ENCODE measurements at places on chromosomes 1 and 21.

DNA sequence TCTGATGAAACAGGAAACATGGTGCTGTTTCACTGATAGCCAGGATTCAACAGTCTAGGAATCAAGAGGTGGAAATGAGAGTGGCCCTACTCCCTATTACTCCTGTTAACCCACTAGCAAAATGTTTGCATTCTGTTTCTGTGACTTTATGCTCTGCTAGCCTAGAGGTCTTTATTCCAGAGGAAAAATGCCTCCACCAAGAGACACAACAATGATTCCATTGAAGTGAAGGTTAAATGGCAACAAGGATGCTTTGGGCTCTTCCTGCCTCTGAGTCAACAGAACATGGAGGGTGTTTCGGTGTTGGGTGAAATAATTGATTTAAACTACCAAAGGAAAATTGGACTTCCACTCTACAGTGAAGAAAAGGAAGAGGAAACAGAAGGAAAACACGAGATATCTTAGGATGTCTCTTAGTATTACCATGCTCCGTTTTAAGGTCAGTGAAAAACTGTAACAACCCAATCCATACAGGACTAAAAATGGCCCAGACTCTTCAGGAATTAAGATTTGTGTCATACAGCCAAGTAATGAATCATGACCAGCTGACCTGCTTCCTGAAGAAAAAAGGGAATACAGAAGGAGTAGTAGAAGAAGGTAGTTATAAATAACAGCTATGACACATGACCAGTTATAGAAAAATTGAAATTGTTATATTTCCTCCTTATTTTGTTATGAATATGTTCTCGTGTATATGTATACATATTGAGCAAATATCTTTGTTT lies 1237.8 kb downstream of the NCAM2 start:
- no peak for DNase-seq

DNA sequence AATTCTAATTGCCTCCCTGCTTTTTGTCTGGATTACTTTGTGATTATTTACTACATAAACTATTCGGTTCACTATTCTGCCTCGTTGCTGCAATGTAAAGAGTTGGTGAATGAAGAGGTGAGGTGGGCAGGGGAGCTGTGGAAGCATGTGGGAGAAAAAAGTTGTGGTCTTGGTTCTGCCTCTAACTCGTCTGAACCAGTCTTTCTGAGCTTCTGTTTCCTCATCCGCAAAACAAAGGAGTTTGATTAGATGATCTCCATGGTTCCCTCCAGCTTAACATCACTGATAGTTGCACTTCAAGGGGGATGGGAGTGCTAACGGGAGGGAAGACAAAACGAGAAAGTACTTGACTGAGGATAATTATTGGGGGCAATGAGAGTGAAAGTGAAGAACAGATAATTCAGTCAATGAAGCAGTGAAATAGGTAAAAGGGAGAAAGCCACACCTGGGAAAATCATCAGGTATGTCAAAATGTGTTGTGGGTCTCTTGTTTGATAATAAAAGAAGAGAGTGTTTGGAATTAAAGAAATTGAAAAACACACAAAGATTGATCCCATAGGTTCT lies 26.2 kb upstream of the UHMK1 start:
- no peak for DNase-seq

GRCh38 chr1:80639777-80640533 lies 1160.8 kb upstream of the ADGRL2 start:
- no peak for DNase-seq

DNA sequence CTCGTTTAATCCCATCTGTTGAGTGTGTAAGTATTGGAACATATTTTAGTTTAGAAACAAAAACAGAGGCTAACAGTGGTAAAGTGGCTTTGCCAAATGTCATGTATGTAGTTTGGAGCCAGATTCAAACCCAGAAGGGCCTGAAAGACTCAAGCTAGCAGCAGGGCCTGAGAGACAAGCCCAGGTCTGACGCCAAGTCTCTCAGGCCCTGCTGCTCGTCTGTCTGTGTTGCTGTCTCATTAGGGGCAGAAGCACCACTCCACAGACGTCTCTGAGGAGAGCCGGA lies 8.3 kb downstream of the CITED4 start:
- no peak for DNase-seq

DNA sequence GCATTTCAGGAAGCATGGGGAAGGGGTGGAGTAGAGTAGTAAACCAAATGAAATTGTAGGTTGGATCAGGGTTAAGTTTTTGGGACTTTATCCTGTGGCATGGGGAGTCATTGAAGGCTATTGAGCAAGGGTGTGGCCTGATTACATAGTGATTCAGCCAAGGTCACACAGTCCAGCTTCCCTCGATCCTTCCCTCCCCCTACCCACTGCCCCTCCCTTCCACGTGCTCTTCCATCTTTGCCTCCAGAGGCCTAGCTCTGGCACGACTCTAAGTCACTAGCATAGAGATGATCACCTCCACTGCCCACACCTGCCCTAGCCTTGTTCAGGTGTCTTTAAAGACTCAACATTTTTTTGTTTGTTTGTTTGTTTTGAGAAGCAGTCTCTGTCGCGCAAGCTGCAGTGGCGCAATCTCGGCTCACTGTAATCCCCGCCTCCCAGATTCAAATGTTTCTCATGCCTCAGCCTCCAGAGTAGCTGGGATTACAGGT lies 37.2 kb upstream of the SLC9A1 start:
- no peak for DNase-seq

DNA sequence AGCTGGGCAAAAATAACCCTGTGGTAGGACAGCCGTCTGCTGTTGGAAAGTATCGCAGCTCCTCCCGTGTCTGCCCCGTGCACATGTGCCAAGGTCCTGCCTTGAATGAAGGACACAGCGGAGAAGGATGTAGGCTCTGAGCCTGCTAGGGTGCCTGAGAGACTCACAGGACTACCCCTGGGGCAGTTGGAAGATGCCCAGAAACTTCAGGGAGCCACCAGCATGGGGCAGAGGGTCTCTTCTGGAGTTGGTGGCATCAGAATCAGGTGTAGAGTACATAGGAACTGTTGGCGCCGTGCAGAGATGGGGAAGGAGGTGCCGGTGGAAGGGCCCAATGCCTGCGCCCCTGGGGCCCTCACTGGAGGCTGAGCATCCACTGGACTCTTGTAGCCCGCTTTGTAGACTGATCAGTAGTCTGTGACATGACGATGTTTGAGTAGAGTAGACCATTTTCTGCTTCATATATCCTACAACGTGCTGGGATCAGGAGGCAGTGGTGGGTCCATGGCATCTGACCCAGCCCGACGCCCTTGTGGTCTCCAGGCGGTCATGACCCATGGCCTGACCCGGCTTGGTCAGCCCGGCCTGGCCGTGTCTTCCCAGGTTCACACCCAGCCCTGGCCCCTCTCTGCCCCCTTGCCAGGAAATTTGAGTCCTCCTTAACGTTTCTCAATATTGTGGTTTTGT lies 5.3 kb upstream of the C1orf174 start:
- DNase-seq: no peak

GRCh38 chr1:100760511-100760910 lies 41.0 kb downstream of the VCAM1 start:
- no peak for DNase-seq

- no peak for DNase-seq
Measured at GRCh38 chr1:205287767-205288559, 33.6 kb downstream of the NUAK2 start.

- DNase-seq: no peak
Measured at GRCh38 chr1:8687039-8687438, 130.4 kb downstream of the RERE start.

Data from HEK293T (cell line).